ENCODE measurements at places on chromosomes 2 and 18.

DNA sequence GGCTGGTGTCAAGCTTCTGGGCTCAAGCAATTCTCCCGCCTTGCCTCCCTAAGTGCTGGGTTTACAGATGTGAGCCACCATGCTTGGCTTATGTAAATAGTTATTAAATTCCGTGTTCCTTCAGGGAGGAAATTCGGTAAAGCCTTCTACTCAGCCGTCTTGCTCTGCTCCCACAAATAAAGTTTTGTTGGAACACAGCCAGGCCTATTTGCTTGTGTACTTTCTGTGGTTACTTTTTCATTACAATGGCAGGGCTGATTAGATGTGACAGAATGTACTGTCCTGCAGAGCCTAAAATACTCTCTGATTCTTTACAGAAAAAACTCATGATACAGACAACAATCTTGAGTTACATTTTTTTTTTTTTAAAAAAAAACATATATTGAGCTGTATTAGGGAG, 68.8 kb upstream of the TACR1 start:
- no peak for DNase-seq

- no peak for DNase-seq
These were observed 3.4 kb downstream of the FBLN7 start for GRCh38 chr2:112141626-112142007.

DNA sequence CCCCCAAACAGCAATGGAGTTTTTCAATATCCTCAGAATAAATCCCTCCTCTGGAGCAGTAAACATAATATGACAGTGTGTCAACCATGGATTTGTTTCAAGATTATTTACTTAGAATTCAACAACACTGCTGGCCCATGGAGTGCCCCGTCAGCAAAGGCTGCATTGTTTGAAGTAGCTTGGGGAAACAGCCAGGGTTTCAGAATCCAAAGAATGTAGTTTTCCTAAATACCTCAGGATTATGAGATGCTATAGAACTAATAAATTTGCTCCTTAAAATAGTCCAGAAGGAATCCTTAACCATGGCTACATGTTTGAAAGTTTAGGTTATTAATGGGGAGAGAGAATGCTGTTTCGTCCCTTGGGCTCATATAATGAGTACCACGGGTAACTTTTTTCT, 13.1 kb upstream of the CETN1 start:
- DNase-seq: no peak

GRCh38 chr2:67066782-67067181, 330.4 kb upstream of the ETAA1 start:
- DNase-seq: no peak

DNA sequence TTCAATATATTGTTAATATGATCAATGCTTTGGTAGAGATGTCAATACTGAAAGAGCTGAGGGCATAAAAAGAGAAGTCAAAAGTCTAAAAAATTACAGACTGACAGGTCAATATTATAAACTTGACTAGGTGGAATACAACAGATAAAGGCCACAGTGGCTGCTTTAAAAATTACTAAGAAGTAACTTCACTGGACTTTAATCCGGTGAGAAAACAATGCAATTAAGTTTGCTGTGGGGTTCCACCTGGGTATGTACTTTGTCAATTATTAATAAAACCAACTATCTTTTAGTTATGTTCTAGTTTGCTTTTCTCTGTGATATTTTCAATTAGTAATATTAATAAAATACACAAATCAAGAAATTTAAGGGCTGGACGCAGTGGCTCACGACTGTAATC, 44.7 kb downstream of the RAPH1 start:
- no peak for DNase-seq

- no peak for DNase-seq
These were observed 35.0 kb upstream of the EVA1A start for GRCh38 chr2:75595541-75596395.

Data from stimulated activated CD4-positive, alpha-beta T cell treated with anti-CD3 and anti-CD28 coated beads, TNF-alpha, amount 100 ng/mL, for 1 hour (primary cell).